ENCODE measurements at places on chromosomes 1 and 21.

DNA sequence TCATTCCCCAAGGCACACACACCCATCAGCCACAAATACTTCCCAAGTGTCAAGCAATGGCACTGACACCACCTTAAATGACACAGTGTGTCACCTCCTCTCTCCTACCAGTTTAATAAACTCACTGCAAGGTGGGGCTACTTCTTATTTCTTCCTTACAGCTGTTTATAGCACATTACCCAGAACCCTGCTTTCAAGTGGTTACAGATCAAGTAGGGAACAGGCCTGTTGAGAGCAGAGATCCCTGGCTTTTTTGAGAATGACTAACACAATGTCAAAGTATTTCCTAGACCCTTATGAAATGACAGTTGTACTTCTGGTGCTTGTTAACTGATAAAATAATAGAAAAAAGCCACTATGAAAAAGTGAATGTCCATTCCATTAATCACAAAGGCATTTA lies 19.8 kb downstream of the ZBTB17 start:
- DNase-seq: no peak

GRCh38 chr1:164707868-164708331 lies 148.9 kb downstream of the PBX1 start:
- no peak for DNase-seq

DNA sequence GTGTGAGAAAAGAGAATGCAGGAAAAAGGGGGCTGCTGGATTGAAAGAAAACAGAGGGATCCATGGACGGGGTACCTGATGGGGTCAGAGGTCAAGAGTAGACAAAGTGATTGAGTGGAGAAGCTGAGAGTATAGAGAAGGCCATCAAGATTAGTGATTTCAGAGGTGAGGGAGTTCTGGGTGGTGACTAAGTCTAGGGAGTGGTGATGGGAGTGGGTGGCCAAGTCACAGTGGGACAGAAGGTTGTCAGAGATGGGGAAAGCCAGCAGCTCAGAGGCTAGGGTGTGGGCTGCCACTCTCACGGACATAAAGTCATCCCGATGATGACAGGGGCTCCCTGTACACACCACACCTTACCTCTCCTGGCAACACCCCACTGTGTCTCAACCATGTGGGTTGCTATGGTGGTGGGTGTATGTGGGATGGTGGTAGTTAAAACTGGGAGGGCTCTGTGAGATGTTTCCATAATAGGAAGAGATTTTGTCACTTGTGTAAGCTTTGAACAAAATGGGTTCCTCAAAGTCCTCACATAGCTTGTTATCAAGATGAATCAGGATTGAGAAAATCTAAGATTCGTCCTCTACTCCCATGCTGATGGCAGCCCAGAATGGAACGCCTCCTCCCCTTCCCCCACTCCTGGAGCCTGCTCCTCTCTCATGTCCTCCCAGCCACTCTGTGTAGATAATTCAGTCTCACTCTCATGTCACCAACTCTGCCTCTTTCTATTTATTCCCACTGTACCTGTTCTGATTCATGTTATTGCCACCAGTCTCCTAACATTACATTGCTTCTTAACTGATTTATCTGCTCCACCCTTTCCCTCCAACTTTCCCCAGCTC lies 20.3 kb upstream of the CSF1 start:
- DNase-seq: no peak

GRCh38 chr1:38084700-38085099 lies 38.1 kb upstream of the POU3F1 start:
- DNase-seq: no peak

- DNase-seq: no peak
Observed at GRCh38 chr21:42476388-42477331, 19.4 kb downstream of the RSPH1 start.

GRCh38 chr1:23446661-23447310 lies 22.2 kb upstream of the TCEA3 start:
- no peak for DNase-seq

DNA sequence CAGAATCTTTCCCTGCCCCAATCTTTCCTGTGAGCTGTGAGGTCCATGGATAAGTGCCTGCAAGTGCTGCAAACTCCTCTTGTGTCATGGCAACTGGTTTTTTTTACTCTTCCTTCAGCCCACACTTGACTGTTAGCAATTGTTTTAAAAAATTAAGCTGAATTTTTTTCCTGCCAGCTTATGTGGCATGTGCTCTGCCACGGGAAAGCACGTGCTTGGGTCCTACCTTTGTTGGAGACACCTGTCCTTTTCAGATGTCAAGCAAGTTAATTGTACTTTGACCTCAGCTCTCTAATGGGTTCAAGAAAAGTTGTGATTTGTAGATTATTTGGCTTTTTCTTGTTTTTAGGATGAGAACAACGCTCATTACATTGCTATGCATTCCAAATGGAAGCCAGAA lies 398.5 kb downstream of the NUF2 start:
- DNase-seq: no peak

DNA sequence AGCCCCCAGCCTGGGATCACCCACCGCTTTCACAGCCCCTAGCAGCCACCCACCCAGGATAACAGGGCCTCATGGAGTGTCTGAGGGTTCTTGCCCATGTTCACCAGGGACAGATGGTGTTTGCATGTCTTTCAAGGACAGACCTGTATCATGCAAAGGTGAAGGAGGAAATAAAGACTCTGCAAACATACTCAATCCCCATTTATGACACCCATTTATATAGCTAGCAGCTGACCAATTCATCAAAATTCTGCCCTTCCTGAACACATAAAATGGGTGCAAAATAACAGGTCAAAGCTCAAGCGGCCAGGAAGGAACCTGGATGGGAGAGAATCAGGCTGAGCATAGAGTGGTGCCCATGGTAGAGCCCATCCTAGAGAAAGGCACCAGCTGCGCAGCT lies 32.8 kb upstream of the LYPD8 start:
- no peak for DNase-seq

All from hematopoietic multipotent progenitor cell treated with erythropoietin and hydrocortisone succinate and interleukin-3 and kit ligand, for 15 days (in vitro differentiated cells).